ENCODE measurements at places on chromosomes 16 and 17. TPM values are rescaled to one million over a fixed set of nuclear protein-coding genes. Genes with fewer than 3 reads are reported as not detected.

RNF43 gene
- not detected for total RNA-seq

AGRP gene
- not detected for total RNA-seq

HSD11B2 gene
- total RNA-seq = not detected

KRTAP16-1 gene
- total RNA-seq = not detected

MYO15B gene
- total RNA-seq = 0.18 TPM

FNDC8 gene
- not detected for total RNA-seq

SPG7 gene
- total RNA-seq = 136 TPM

CSH1 gene
- total RNA-seq = not detected

PPP1R27 gene
- not detected for total RNA-seq

LIMD2 gene
- 8.0 TPM for total RNA-seq

HSD17B1 gene
- total RNA-seq = 4.6 TPM

SMIM36 gene
- not detected for total RNA-seq

MYH13 gene
- not detected for total RNA-seq

CD300E gene
- not detected for total RNA-seq

PRAC2 gene
- not detected for total RNA-seq

KRT25 gene
- total RNA-seq = not detected

SCNN1G gene
- not detected for total RNA-seq

GABARAPL2 gene
- 58.3 TPM for total RNA-seq

All from myometrial cell (primary cell).